ENCODE measurements at places on chromosomes 12 and 14.

DNA sequence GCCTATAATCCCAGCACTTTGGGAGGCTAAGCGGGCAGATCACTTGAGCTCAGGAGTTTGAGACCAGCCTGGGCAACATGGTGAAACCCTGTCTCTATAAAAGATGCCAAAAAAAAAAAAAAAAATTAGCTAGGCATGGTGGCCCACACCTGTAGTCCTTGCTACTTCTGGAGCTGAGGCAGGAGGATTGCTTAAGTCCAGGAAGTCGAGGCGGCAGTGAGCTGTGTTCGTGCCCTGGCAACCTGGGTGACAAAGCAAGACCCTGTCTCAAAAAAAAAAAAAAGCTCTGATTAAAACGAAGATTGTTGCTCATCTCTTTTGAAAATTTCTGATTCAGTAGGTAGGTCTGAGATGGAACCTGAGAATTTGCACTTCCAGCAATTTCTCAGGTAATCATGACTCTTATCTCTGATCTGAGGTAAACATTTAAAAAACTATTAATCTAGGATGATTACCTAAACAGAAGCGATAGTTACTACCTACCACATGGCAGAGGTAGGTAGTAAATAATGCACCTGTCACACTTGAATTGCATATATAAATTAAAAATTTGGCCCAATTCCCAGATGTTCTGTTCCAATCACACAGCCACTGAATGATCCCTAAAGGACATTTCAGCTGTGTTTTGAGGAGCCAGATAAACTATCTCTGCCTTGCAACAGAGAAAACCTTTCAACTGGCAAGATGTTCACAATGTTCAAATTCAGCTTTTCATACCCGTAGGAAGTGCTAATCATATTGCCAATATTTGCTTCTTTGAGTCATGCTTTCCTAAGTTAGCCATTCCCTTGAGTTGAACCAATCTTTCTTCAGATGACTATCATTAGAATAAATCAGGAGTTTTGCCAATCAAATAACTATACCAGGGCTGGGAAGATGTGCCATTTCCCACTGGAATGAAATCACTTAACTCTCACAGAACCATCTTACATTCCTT lies 4.2 kb upstream of the TEP1 start:
- DNase-seq, result no peak

DNA sequence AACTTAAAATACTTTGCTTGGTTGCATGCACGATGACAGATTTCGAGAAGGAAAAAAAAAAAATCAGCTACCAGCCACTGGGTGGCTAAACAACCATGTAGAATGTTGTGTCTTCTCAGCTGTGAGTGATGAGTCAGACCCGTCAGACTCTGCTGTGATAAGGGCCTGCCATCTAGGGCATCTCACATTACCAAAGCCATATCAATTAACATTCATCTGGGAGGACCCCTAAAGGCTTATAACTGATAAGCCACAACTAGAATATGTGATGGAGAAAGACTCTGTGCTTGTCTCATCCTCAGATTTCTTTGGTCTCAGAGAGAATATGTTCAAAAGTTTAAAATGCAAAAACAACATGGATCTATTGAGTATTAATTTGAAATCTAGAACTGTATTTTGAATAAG lies 111.5 kb downstream of the PAX9 start:
- DNase-seq, result no peak

DNA sequence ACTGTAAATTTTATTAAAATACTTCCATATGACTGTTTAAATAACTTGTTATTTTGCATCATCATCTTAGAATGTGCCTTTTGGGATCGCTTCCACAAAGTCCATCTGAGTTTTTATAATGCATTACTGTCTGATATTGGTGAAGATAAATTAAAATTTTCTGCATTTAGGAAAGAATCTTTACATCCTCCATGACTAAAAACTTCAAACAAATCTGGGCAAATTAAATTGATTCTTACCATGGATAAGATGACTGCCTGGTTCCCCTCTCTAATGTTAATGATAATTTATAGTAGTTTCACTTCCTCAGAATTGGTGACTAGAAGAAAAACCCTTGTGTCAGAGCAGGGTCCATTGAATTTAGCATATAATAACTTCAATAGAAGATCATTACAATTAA lies 94.7 kb upstream of the SLC38A4 start:
- no peak for DNase-seq

GRCh38 chr12:123119808-123120207 lies 31.1 kb downstream of the PITPNM2 start:
- no peak for DNase-seq

GRCh38 chr12:56723889-56724700 lies 1.0 kb downstream of the NACA start:
- no peak for DNase-seq

DNA sequence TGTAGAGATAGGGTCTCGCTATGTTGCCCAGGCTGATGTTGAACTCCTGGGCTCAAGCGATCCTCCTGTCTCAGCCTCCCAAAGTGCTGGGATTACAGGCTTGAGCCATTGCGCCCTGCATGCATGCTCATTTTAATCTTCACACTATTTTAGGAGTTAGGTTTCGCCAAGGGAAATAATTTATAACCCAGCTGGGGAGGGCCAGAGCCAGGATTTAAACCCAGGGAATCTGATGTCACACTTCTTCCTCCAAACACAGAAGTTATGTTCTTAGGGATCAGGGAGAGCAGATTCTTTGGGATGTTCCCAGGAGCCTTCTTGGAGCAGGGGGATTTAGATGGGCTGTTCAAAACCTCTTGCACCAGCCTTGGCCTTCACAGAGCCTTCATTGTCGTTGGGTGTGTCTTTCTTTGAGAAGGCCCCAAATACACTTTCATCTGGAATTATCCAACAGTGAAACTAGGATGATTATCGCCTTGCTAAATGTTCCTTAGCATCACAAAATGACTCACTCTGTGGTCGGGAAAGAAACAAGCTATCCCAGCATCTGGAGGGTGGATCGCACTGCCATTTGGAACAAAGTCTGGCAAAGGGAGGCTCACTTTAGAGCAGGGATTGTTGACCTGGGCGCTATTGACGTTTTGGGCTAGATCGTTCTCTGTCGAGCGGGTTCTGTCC lies 8.2 kb upstream of the PPP1CC start:
- no peak for DNase-seq

DNA sequence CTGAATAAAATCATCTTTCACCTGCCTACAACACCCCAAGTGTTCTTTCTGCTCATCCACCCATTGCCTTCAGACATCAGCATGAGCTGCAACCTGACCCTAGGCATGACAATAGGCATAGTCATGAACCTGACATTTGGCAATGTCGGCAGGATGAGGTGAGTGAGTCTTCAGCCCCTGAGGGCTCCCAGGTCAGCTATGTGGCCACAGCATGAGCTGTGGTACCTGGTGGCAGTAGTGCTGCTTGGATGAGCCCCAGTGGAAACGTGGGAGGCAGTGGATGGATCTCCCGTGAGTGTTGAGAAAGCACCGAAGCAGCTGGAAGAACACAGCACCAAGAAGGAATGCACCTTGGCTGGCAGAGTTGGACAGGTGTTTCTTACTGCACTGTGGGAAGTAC lies 334.8 kb upstream of the FAR2 start:
- DNase-seq, result no peak

DNA sequence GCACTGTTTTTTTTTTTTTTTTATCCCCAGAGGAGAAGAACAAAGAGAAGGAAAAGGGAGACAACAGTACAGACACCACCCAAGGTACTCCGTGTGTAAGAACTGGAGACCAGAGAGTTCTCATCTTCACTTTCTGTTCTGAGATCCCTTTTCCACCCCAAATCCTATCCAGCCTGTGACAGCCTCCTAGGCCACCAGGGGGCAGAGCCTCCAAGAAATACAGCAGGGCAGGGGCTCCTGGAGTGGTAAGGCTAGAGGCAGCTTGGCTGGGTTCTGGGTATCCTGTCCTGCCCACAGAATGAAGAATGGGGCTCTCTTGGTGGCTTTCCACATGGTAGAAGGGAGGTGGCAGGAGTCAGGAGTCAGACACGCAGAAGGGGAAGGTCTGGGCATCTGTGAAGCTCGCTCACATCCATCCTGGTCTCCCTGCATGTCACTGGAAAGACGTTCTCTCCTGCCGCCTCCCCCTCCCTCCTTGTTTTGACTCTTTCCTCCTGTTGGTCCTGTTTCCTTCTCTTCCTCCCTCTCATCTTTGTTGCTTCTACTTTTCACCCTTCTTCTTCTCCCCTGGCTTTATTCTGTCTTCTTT lies 12.0 kb downstream of the CLSTN3 start:
- DNase-seq, result no peak

- no peak for DNase-seq
These were observed 448.3 kb downstream of the PCNX1 start for GRCh38 chr14:71355324-71356201.

DNA sequence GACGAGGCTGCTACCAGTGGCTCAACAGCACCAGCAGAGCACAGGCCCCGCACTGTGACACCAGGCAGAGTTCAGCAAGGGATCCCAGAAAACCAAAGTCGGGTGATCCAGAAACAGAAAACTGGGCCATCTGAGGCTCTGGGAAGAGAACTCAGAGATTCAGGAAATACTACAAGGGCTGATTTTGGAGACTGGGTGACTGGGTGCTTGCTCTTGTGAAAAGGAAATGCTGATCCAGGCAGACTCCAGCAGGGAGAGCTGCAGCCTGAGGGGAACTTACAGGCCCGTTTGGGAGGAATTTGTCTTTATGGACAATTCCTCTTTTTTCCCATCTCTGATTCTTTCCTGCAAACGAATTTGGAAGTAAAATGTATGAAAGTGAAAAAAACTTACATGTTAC lies 28.2 kb downstream of the FOXN3 start:
- DNase-seq, result no peak

GRCh38 chr14:74583689-74584434 lies 28.2 kb downstream of the LTBP2 start:
- no peak for DNase-seq

DNA sequence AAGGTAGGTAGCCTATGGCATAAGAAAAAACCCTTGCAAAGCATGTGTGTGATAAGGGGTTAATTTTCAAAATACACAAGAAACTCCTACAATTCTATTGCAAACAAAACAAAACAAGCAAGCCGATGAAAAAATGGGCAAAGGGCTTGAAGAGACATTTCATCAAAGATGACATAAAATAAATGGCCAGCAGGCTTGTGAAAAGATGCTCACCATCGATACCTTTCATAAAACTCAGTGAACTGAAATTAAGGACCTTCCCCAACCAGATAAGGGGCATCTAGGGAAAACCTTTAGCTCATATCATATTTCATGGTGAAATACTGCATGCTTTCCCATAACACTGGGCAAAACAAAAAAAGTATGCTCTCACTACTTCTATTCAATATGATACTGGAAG lies 131.2 kb downstream of the PPM1H start:
- no peak for DNase-seq

DNA sequence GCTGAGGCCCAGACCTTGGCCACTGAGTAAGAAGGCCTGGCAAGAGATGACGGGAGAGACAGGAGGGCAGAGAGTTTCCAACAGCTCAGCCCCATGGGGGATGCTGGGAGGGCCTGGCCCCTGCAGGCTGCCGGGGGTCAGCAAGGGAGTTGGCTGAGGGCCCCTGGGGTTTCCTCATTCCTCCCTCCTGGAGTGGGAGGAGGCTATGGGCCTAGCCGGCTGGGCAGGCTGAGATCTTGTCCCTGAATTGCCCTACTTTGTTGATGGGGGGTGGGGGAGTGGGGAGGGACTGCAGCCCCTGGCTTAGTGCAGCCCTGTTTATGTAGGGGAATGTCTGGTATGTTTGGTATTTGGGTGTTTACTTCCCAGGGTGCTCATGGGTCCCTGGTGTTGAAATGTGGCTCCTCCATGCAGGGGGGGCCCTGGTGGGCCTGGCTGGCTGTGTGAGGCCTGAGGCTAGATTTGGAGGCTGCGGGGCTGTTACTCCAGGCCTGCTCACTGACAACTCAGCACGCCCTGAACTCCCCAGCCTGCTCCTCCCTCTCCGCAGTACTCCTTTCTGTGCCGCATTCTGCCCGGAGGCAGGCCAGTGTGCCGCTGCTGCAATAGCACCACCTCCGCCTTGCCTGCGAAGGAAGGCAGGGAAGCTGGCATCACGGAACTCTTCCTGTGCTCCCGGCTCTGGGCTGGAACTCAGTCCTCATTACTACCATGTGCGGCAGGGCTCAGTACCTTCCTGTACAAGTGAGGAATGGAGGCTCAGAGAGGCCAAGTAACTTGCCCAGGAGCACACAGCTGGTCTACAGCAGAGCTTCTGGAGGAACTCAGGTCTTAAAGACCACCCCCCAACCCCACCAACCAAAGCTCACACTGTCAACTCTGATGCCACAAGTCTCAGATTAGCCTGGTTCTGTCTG lies 25.3 kb downstream of the JDP2 start:
- peak; percentile 93 for DNase-seq

- no peak for DNase-seq
These were observed 231.2 kb downstream of the ETNK1 start for GRCh38 chr12:22856178-22856577.

DNA sequence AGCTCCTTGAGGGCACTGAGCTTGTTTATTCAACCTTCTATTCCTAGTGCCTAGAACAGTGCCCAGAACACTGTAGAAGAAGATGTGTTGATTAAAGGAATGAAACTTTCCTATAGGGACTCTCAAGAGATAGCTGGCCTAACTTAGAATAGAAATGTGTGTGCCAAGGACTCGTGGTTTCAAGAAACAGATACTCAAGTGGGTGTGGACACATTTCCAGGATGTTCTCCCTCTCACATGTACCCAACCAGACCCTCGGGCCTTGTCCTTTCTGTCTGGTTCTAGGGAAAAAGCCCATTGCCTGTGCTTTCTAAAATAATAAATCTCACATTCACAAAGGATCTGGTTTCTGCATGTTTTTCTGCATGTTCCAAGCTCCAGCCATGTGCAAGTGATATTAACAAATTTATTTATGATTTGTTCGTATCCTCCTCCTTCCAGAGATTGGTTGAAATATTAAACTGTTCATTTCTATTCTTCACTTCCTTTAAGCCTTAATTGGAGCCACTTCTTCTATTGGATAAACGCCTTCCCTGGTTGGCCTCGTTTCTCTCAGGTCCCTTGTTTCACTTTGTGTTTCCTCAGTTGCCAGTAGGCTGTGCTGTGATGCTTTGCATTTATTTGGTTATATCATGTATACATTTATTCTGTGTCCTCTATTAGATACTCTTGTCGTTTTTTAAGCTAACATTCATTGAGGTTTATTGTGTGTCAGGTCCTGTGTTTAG lies 89.8 kb downstream of the CRADD start:
- no peak for DNase-seq

GRCh38 chr12:47079981-47080724 lies 394 bp upstream of the AMIGO2 start:
- DNase-seq, result no peak

GRCh38 chr12:33322519-33322918 lies 117.1 kb downstream of the SYT10 start:
- DNase-seq, result no peak

DNA sequence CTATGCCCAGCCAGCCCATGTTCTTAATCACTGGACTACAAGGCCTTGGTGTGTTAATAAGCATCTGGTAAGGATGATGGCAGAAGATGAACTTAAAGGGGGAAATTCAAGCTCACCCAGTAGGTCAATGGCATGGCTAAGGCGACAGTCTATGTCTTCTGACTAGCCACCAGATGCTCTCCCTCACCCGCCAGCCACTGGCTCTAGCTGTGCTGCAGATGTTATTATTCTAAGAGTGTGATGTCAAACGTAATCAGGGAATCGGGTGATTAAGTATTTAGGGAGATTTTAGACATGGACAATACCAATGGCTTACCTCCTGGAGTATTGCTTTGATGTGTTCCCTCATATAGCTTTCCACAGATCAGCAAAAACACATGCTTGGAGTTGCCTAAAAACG lies 39.2 kb upstream of the MAX start:
- no peak for DNase-seq

GRCh38 chr12:102735104-102735503 lies 181.9 kb downstream of the PAH start:
- no peak for DNase-seq

- DNase-seq, result no peak
These were observed 1.3 kb upstream of the JDP2 start for GRCh38 chr14:75426332-75427125.

- no peak for DNase-seq
These were observed 141.8 kb downstream of the ZFP36L1 start for GRCh38 chr14:68651075-68651474.
